Effector memory CD8-positive, alpha-beta T cell (primary cell): ENCODE measurements at places on chromosomes 11 and 22.

- no peak for DNase-seq
Observed at GRCh38 chr22:43036282-43036829, 21.4 kb upstream of the PACSIN2 start.

GRCh38 chr11:27663326-27663725 is 36.9 kb downstream of the BDNF start:
- DNase-seq = no peak

- no peak for DNase-seq
Observed at GRCh38 chr11:61115498-61116224, 13.4 kb downstream of the CD5 start.

DNA sequence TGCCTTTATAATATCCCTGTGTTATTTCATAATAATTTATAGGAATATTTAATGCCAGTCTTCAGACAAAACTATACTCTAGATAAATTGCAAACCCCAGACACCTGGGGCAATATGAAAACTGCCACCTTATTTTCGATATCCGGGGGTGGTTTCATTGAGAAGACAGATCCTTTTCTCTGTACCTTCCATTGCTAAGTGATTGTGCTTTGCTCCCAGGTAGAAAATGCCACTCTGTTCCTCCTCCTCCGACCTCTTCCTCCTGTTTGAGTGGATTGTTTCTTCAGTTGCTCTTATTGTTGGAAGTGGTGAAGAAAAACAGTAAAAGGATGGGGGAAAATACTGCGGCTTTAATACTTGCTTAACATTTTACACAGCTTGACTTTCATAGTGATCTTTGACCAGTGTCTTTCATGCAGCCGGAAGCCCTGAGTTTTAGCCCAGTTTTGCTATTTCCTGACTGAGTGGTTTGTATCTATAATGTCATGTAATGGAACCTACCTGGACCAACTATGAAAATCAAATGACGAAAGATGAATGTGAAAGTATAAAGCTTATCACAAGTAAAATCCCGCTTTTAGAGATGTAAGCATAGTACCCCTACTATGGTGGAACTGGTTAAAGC is 5.6 kb upstream of the GRIK4 start:
- no peak for DNase-seq

- no peak for DNase-seq
Observed at GRCh38 chr11:1750481-1750839, at the start of gene IFITM10. IFITM10 (minus strand) TSS chr11:1750595; CDS start chr11:1750442, 153 bp downstream.

DNA sequence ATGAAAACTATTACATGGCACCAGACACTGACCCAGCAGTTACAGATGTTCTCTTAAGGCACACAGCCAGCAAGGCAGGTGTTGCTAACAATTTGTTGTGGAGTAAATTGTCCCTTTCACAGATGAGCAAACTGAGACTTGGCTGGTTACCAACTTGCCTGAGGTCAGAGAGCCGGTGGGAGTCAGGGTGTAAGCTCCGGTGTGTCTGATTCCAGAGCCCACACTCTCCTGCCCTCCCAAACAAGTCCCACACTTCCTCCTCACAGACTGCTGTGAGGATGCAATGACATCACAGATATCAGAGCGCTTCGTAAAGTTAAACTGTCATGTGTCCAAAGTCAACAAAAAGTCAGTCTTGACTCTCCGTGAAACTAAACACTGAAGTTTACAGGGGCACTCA is 12.5 kb downstream of the GDPD5 start:
- DNase-seq = no peak

DNA sequence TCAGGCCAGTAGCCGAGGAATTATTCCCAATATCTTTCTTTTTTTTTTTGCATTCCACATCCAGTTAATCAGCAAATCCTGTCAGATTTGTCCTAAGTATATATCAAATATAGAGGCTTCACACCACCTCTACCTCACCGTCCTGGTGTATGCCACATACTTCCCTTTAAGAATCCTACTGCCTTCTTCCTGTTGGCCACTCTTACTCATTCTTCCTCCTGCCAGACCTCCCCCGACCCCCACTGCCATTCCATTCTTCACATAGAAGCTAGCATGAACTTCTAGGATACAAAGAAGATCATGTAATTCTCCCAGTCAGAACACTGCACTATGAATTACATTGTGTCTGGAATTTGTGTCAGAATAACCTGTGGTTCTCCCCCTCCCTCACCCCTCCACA is 89.5 kb downstream of the TRIM44 start:
- no peak for DNase-seq

- no peak for DNase-seq
Observed at GRCh38 chr11:113197446-113197845, 116.9 kb upstream of the TTC12 start.

- DNase-seq = peak; percentile 78
Observed at GRCh38 chr22:50190182-50190940, 4.6 kb downstream of the TRABD start.

GRCh38 chr11:75567971-75568370 is 5.9 kb downstream of the SERPINH1 start:
- no peak for DNase-seq

DNA sequence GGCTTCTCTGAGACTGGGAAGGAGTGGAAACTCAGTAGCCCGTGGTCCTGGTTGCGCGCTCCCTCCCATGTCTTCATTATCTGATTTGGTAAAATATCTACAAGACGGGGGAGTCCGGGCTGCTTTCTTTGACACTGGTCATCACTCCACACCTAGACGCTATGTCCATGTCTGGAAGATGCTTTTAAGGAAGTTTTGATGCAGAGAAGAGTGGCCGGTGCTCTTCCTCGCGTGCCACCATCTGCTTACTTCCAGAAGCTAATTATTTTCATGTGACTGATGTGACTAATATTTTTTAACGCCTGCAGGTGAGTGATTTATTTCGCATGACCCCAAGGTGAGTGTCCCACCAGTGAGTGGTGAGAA is 339 bp upstream of the TRIM21 start:
- no peak for DNase-seq

- DNase-seq = no peak
Observed at GRCh38 chr11:986270-986951, 50.1 kb downstream of the MUC6 start.

DNA sequence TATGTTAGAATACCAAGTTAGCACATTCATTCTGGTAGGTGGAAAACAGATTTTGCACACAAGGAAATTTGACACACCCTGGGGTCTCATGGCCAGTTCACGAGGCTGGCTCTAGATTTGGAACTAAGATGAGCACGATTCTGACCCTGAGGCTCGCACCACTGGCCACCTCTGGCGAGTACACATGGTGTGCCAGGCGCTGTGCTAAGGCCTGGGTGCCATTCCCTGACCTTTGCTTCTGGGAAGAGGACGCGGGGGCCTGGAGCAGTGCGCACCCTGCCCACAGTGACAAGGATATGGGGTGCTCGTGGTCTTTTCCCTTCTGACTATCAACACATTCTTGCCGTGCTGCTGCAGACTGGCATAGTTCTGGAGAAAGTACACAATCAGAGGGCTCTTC is 29.5 kb upstream of the DMC1 start:
- no peak for DNase-seq

GRCh38 chr11:94855666-94856065 is 87.5 kb downstream of the AMOTL1 start:
- no peak for DNase-seq

DNA sequence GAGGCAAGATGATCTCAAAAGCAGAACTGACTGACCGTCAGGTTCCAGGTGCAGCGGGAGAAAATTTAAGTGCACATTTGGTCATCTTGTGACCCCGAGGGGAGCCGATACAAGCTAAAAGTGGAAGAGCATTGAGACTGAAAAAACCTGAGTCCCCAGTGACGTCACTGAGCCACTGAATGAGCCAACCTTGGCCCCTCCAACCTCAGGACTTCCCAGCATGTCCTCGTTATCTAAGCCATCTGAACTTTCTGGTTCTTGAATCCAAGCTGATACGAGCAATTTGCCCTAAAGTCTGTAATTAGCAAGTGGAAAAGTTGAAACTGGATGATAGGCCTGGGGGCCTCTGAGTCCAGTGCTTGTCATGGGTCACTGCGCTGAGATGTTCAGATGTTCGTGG is 51.1 kb upstream of the ISX start:
- DNase-seq = no peak

GRCh38 chr22:39556970-39557841 is 13.3 kb upstream of the CACNA1I start:
- no peak for DNase-seq

DNA sequence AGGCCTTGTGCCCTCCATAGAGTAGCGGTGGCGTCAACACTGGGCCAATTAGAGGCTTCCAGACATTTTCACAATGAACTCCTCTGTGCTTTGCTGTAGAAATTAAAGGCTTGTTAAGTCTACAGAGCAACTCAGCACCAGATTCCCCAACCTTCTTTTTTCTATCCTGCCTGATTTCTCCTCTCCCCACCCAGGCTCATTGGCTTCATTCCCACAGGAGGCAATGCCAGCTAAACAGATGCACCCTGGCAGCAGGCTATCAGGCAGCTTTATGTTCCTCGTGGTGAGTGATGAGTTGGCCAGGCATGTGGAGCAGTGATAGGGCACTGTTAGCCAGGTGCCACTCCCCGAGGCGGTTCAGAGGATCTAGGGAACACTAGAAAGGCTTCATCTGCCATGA is 4.8 kb downstream of the DIXDC1 start:
- no peak for DNase-seq
